ENCODE measurements at places on chromosomes 4 and X.

DNA sequence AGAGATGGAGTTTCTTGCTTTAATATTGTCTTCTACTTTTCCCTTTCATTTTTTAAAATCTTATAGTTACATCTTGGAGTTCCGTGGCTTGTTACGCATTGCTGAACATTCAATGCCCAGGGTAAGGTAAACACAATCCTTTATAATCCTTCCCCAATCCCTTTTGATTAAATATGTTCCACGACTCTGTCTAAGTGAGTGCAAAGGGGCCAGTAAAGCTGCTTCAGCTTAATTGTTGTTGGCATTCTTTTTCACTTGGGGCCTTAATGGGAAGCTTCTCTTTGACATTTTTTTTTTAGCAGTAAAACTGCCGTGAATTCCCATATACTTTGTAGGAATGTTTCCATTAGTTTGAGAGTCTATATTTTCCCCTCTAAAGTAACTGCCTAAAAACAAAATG, 1028.1 kb downstream of the C4orf33 start:
- DNase-seq = no peak

DNA sequence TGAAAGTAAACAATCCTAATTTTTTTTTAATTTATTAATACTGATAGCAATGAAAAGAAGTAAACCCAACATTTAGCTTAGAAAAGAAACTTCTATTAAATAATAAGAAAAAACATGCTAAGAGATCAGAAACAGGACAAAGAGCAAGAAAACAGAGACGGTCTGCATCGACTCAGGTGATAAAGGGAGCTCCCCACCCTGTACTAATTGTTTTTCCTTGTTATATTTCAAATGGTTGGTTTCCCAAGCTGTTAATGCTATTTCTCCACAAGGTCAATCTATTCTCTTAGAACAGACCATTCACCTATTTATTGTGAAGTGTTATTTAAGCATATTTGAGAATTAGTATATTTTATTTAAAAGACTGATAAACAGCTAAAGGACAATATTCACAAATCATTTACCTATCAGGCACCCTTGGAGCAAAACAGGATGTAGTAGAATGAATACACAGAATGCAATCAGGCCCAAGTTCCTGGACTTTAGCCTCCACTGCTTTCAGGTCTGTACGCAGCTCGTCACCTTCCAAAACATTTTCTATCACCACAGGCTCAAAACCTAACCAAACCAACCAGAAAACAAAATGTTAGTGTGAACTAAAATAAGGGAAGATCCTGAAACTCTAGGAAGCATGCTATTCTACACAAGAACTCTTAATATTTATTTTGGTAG, 5.5 kb downstream of the SEPSECS start:
- DNase-seq = no peak

- no peak for DNase-seq
These were observed 278.0 kb downstream of the ANK2 start for GRCh38 chr4:113327494-113327893.

- no peak for DNase-seq
These were observed 1324.2 kb downstream of the TECRL start for GRCh38 chr4:63085091-63085490.

DNA sequence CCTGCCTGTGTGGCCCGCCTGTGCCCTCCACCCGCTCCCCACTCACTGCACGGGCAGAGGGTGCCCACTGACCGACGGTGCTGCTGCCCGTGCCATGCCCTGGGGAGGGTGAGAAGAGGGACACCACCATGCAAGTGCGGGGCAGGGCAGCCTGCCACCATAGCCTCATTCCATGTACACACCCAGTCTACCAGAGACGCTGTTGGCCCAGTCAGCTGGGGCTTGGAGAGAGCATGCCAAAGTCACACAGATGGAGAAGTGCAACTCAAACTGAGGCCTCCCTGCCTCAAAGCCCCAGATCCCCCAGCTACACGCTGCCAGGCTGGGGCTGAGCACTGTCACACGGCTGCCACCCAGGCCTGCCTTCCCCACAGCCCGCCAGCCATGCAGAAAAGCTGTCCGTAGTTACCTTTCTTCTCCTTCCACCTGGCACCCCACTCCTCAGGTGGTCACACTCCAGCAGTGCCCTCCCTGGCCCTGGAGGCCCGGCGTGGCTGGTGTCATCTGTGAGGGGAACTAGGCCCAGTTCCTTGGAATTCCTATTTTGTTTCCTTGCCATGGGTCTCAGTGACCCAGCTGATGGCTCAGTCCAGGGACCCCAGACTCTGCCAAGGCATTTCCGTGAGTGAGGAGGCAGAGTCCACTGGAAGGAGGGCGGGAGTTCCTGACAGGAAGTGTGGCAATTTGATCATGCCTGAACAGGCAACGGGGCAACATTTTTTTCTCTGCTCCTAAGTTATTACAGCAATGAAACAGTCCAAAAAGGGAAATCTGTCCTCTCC, at the start of gene SLC2A9:
Gene SLC2A9, minus strand, starts transcription at position 627 of the 782 bp plus-strand sequence. Its CDS starts 68 bp downstream, at position 559.
- no peak for DNase-seq

- DNase-seq = no peak
These were observed 85.7 kb upstream of the ITM2A start for GRCh38 chrX:79452881-79453280.

DNA sequence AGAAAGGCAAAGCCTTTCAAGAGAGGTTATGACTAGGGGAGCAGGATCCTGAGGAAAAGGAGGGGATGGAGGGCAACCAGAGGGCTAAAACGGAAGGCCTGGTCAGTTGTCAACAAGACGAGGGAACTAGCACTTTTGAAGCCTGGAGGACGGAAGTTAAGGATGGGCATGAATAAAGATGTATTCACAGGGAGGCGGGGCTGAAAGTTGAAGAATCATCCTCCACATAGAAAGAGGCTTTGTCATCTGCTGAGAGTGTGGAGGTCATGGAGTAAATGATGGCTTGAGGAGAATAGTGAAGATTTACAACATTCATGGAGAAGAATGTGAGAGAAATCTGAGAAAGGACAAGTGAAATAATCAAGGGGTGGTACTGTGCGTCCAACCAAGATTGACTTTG, 137.5 kb downstream of the MAGEB17 start:
- no peak for DNase-seq

- no peak for DNase-seq
These were observed 119.2 kb downstream of the EFNB1 start for GRCh38 chrX:68947882-68948605.

DNA sequence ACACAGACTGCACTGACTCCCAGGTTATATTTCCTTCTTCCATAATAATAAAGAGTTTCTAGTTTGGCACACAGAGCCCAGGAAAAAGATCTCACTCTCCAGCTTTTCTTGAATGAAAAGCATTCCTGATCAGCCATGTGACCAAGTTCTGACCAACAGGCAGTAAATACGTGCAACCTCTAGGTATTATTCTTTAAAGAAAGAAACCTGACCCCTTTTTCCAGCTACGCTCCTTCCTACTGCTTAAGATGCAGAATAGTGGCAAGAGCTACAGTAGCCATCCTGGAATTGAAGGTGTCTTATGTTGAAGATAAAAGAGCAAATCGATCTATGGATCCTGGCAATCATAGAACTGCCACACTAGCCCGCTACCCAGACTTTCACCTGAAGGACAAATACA, 76.7 kb downstream of the LRBA start:
- no peak for DNase-seq

- DNase-seq = no peak
These were observed 14.9 kb upstream of the FAM9B start for GRCh38 chrX:9048801-9049200.

GRCh38 chr4:84971319-84971932, 4.9 kb upstream of the WDFY3 start:
- peak; percentile 7 for DNase-seq

DNA sequence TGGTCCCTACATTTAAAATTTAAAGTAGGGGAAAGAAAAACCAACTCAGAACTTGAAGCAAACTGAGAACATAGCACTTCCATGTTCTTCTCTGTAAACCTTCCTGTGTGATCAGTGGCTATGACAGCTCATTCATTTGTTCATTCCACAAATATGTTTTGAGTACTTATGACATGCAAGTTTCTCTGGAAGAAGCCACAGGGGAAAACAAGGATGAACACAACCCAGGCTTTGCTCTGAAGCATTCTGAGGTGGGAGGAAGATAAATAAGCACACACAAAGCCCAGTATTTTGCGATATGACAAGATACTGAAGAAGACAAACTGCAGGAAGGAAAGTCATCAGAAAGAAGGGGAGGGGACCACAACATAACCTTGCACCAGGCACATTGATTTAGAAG, 96.4 kb downstream of the CHIC2 start:
- DNase-seq = no peak

GRCh38 chr4:55133951-55134350, 8.6 kb upstream of the KDR start:
- DNase-seq = no peak

GRCh38 chr4:83440148-83440814, 15.3 kb downstream of the HELQ start:
- DNase-seq = no peak

- no peak for DNase-seq
These were observed 48.1 kb upstream of the TBL1X start for GRCh38 chrX:9416562-9417348.

GRCh38 chrX:11591723-11592346, 73.9 kb downstream of the ARHGAP6 start:
- no peak for DNase-seq

DNA sequence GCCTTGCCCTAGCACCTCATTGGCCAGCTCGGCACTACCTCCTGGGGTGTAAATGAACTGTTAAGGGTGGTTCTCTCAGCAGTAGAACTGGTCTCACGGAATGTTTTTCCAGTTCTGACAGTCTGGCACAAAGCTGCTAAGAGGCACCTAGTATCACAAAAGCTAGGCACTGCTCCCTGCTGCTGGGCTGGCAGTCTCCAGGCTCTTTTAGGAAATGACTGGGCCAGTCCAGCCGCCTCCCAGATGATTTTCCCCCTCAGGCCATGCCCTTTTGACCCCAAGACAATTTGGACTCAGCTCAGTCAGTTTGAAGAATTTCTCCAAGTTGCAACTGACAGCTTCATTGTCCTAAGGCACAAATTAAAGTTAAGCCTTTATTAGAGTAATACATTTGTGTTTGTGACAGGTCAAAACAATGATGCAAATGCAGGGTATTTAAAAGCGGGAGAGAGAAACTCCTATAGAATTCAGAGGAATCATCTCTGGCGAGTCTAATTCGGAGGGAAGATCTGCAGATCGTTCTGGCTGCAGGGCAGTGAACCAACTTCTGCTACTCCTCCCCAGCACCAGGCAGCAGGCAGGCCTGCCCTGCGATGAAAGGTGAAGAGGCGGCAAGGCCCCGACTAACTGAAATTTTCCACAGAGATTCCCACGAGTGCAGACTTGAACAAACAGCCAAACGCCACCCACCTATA, 7.9 kb downstream of the FRMD7 start:
- no peak for DNase-seq

- DNase-seq = peak; percentile 19
These were observed 29.6 kb downstream of the PDGFC start for GRCh38 chr4:156941940-156942548.

DNA sequence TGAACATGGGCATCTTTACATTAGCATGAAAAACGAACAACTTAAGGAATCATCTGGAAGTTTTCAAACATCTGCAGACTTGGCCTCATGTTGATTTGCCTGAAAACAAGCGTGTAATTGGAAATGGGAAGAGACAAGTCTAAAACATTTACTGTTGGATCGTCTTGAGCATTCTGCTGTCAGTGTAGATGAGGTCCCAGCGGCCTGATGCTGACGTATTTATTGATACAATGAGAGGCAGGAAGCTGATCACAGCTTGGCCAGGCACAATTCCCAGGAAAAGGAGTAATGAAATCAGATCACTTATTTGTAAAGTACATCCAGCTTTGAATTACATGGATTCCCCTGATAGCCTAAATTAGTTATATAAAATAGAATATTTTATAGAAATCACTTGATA, 210.6 kb downstream of the CLCN4 start:
- DNase-seq = no peak

- DNase-seq = no peak
These were observed 10.5 kb upstream of the PRSS48 start for GRCh38 chr4:151266497-151266896.

DNA sequence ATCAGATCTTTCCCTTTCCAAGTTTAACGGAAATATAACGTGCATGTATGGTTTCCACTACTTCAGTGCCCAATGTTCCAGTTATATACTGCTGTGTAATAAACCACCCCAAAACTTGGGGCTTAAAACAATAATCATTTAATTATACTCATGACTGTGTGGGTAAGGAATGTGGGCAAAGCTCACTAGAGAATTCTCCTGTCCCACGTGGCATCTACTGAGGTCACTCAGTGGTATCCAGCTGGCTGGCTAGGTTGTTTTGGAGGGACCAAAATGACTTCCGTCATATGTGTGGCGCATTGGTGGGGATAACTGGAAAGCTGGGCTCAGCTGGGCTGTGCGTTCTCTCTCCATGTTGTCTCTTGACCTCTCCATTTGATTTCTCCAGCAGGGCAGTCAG, 18.5 kb downstream of the ZCCHC18 start:
- DNase-seq = no peak

DNA sequence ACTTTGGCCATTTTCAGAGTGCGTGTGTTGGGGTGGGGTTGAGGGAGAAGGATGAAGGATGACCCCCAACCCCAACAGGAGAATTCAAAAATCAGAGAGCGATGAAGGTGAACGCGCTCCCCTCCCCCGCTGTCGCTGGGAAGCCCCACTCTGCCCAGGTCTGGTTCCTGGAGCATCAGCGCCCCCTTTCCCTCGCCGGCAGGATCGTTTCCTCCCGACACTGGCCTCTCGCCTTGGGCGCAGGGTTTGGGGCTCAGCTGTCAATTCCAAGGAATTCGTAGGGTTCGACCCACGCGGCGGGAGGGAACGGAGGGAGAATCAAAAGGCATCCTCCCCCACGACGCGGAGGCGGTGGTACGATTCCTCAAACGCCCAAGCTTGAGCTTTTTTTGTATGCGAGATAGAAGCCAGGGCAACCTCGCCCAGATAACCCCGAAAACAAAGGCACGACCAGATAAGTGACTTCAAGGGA, 1.0 kb upstream of the PDGFRA start:
- DNase-seq = no peak

- no peak for DNase-seq
These were observed 48.6 kb downstream of the SMARCAD1 start for GRCh38 chr4:94256144-94256783.

- no peak for DNase-seq
These were observed 381.9 kb downstream of the IL1RAPL1 start for GRCh38 chrX:28969126-28969525.

All from DMS 273 treated with DMSO at 0.1 percent for 48 hours (cell line).